NCI-H1930 (cell line): ENCODE measurements at places on chromosomes 1 and 21.

DNA sequence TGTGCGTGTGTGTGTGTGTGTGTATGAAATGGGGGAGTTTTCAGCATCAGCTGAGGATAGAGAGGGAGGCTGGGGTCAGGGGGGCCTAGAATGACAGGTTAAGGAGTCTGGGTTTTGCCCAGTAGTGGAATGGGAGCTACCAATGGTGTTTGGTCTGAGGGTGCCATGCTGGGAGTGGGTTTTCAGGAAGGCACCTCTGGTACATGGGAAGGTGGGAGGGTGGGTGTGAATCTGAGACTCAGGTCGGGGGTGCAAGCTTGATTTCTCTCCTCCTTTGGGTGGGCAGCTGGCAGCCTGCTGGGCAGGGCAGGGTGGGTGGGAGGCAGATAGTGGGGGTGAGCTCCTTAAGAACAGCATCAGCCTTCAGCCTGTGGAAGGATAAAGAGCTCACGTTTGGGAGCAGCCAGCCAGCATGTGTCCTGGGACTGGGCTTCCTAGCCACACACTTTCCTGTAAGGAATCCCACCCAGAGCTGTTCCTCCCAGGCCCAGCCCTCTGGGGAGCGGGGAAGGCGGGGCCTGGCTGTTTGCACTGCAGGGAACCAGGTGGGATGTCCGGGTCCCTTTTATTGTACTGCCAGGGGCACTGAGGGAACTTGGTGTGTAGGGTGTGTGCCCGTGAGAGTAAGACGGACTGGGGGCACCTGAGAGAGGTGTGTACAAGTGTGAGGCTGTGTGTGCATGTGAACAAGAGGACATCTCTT is 152.8 kb downstream of the FOXD2 start:
- no peak for DNase-seq

GRCh38 chr1:76463849-76464248 is 389.3 kb downstream of the ST6GALNAC3 start:
- no peak for DNase-seq

- no peak for DNase-seq
Measured at GRCh38 chr1:95073446-95073845, 695 bp upstream of the ALG14 start.

- DNase-seq, result no peak
Measured at GRCh38 chr1:182996816-182997215, 26.4 kb upstream of the LAMC1 start.

- DNase-seq, result no peak
Measured at GRCh38 chr1:102640872-102641271, 467.4 kb downstream of the COL11A1 start.

DNA sequence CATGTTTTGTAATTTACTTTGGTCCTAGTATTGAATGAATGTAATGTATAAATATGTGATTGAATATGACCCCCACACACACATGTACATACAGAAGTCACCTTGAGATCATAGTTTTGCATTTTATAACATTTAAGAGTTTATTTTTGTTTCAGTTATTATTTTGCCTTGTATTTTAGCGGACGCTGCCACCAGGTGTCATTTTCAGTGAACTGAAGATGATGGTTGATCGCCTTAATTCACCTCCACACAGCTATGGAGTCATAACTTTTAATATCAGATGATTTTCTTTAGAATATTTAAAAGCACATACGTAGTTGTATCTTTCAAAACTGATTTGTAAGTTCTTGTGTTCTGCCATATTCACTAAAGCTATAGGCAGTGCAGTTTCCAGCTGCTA is 130.4 kb downstream of the DYRK1A start:
- no peak for DNase-seq

GRCh38 chr1:2046953-2047748 is 3.1 kb upstream of the PRKCZ start:
- DNase-seq, result no peak

GRCh38 chr1:206558794-206559671 is 51.7 kb downstream of the RASSF5 start:
- no peak for DNase-seq

DNA sequence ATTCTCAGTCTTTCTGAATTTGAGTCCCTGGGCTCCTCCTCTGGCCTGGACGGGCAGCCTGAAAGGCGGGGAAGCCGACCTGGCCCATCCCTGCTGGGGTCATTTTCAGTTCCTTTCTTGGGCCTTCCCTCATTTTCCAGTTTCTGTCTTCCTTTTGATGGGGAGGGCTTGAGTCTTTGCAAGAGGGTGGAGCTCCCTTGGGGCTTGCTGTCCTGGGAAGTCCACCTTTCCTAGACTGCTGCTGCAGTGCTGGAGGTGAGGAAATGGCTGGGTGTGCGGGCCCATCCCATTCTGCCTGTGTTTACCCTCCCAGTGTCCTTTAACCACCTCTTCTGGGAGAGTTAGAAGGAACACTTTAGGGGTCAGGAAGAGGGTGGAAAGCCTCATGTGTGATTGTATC is 40.4 kb upstream of the SYNC start:
- no peak for DNase-seq

- no peak for DNase-seq
Measured at GRCh38 chr1:231091831-231092301, 51.8 kb upstream of the FAM89A start.

DNA sequence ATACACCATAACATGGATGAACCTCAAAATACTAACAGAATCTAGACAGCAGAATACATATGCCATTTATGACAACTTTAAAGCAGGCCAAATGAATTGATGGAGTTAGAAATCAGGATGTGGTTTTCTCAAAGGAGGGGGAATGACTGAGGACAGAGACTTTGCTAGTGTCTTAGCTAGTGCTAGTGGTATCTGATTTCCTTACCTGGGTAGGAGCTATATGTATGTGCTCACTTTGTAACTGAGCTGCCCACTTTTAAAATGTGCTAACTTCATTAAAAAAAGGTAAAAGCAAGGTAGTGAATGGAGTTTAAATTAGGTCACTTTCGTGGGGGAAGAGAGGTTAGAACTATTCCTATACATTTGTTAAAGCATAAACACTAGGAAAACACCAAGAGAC is 2.6 kb downstream of the GTF2B start:
- no peak for DNase-seq

- peak; percentile 67 for DNase-seq
Measured at GRCh38 chr21:26554365-26554764, 18.7 kb downstream of the CYYR1 start.

GRCh38 chr1:230072296-230072695 is 5.3 kb downstream of the GALNT2 start:
- DNase-seq, result no peak

GRCh38 chr1:176068901-176069300 is 138.2 kb downstream of the COP1 start:
- DNase-seq, result no peak

DNA sequence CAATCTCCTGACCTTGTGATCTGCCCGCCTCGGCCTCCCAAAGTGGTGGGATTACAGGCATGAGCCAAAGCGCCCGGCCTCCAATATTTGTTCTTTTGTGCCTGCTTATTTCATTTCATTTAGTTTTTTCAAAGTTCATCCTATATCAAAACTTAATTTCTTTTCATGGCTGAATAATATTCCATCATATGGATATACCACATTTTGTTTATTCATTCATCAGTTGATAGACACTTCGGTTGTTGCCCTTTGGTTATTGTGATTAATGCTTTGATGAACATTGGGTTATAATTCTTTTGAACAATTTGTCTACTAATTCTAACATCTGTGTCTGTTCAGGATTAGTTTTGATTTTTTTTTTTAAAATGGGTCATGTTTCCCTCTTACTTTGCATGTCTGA is 41.7 kb downstream of the SFPQ start:
- no peak for DNase-seq

- DNase-seq, result no peak
Measured at GRCh38 chr1:29121516-29121935, 2.2 kb downstream of the TMEM200B start.

DNA sequence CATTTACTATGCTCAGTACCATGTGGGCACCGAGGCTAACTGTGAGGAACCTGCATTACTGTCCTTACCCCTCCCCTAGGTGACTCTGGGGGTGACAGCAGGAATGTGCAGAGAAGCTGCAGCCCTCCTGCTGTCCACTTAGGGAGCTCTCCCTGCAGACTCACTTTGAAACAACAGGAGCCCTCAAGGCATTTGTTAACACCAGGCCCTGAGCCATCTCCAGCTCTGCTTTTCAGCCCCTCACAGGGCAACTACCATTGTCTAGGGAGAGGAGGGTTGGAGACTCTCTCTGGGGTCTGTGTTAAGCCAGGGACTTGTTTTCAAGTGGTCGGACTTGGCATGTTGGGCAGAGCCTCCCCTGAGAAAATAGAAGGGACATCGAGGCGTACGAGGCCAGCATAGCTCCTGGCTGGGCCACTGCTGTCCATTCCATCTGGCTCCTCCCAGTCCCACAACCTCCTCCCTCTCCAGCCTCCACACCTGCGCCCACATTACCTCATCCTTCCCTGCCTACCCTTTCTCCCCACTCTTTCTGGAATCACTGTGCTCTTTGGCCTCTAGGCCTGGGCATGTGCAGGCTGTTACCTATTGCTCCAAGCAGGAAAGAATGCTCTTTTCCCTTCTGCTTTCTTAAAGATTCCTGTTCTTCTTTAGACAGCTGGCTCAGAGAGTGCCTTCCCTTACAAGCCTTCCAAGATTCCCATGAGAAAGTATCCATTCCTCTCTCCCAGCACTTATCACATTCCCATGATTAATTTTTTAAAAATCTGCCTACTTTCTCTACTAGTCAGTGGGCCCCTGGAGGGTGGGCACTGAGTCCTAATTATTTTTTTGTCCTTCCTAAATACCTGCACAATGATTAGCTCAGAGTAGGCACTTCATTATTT is 102.7 kb upstream of the GCLM start:
- no peak for DNase-seq

GRCh38 chr1:31434979-31435378 is 22.0 kb downstream of the SERINC2 start:
- no peak for DNase-seq

DNA sequence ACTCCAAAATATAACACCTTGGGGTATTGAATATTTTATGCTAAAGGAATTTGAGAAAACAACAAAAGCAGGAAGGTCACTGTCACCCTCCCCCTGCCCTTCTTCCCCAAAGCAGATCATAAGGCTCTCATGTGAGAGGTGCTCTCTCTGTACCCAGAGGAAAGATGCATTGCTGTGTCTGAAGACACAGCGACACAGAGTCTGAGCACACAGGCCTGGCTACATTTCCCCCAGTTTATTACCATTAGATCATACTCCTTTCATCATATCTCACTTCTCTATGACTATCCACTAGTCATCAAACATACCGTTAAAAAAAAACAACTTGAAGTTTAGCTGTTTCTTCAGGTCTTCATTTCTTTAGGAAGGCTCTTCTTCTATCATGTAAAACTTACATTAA is 127.1 kb downstream of the PPIAL4G start:
- no peak for DNase-seq

DNA sequence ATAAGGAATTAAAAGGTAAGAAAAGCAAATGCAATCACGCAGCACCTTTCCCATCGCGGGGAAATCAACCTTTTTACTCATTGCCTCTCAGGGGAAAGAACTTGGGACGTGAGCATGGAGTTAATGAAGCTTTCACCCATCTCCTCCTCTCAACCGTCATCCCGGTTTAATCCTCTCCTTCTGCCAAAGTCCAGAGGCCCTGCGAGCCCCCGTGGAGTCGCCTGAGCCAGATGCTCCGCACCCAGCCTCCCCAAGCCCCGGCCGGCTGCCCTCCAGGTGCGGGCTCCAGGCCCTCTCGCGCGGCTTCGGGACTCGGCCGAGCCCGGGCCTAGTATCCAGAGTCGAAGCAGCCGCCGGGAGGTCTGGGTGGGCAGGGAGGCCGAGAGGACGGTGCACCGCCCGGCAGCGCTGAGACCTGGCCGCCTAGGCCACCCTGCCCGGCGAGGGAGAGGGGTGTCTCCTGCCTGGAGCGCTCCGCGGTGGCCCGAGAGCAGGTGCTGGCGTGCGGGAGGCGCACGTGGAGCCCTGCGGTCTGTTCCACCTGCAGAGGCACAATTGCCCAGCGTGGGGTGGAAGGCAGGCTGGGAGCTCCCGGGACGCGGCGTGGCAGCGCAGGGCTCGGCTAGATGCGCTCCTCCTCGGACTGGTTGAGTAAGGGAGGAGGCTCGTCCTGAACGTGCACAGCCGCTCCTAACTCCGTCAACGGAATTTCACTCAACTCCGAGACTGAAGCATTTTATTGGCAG is 218.5 kb downstream of the SDCCAG8 start:
- DNase-seq, result no peak

- DNase-seq, result no peak
Measured at GRCh38 chr21:37424396-37424795, 57.8 kb downstream of the DYRK1A start.

- DNase-seq, result no peak
Measured at GRCh38 chr21:39000496-39000895, 182.8 kb downstream of the PSMG1 start.

- no peak for DNase-seq
Measured at GRCh38 chr1:62800281-62800680, 16.3 kb downstream of the ATG4C start.

- DNase-seq, result no peak
Measured at GRCh38 chr1:182430263-182431068, 19.5 kb upstream of the RGSL1 start.

DNA sequence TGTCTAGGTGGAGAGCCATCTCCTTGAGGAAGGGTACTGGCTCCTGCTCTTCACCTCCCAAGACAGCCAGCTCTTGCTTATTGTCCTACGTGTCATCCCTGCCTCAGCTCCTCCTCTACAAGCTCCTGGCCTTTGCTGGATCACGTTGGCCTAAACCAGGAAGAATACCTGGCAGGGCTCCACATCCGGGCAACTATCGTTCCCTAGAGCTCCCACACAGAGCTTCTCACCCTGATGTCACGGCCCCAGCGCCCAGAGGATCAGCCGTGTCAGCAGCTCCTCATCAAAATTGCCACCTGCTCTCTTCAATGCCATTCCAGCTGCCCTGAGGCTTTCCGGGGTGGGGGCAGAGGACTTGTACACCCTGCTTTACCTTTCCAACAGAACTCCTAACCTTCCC is 1.9 kb upstream of the TPM3 start:
- DNase-seq, result no peak

- DNase-seq, result no peak
Measured at GRCh38 chr1:165897326-165898303, 70.2 kb downstream of the UCK2 start.

- DNase-seq, result no peak
Measured at GRCh38 chr1:112337028-112337531, 58.9 kb upstream of the CTTNBP2NL start.

DNA sequence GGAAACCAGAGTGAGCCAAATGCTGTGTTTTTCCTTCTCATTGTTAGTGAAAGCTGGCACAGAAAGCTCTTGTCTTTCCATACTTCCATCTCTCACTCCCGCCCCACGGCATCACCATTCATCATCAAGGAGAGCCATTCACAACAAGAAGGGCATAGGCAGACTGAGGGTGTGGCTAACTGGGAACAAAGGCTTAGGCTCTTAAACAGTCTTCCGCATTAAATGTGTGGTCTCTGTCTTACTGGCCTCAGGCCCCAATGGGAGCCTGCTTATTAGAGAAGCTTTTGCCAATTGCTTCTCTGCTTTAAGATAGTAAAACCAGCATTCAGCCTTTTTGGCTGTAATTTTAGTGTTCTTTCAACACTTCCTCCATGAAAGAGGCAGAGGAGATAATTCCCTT is 51.4 kb downstream of the TNFSF18 start:
- DNase-seq, result no peak
